A549 treated with Mapracorat at 1 μM for 4 hours (cell line): ENCODE measurements at places on chromosomes 1 and 21. TPM values are rescaled to one million over a fixed set of nuclear protein-coding genes. Genes with fewer than 3 reads are reported as not detected.

TEKT2 gene
- total RNA-seq: not detected in 5 replicates

WLS gene
- total RNA-seq: 15.3 to 18.8 TPM (median 16.7 TPM) in 5 replicates

B3GALT5 gene
- total RNA-seq: 0.09 to 0.18 TPM (median 0.15 TPM) in 5 replicates

SLC6A9 gene
- total RNA-seq: 11.5 to 16.0 TPM (median 13.8 TPM) in 5 replicates

TMEM50A gene
- 67.3 to 79.5 TPM (median 69.0 TPM) in 5 replicates for total RNA-seq

WDR64 gene
- not detected in 5 replicates for total RNA-seq

KCND3 gene
- 0.01 to 0.02 TPM in 2 of 5 replicates, not detected in the others for total RNA-seq

PRRX1 gene
- total RNA-seq: not detected in 5 replicates

CASQ1 gene
- total RNA-seq: not detected in 5 replicates

CCDC24 gene
- total RNA-seq: 5.8 to 9.1 TPM (median 7.8 TPM) in 5 replicates
